ENCODE measurements at places on chromosomes 4 and X.

GRCh38 chr4:112509243-112510141 is 6.5 kb downstream of the NEUROG2 start:
- no peak for DNase-seq

DNA sequence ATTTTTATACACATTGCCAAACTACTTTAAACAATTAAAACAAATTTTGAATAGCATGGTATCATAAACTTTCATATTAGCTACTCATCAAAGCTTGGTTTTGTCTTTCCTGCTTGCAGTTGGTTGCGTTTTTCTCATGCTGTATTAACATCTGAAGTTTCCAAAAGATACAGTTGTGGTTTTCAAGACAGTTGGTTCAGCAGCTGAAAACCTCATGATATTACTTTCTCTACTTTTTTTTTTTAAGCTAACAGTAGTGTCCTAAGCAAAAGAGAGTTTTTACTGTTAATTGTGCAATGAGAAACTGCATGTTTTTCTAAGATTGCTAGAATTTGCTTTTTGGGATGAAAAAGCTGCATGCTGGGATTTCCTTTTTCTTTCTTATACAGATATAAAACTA is 15.2 kb downstream of the RUFY3 start:
- DNase-seq, result no peak

DNA sequence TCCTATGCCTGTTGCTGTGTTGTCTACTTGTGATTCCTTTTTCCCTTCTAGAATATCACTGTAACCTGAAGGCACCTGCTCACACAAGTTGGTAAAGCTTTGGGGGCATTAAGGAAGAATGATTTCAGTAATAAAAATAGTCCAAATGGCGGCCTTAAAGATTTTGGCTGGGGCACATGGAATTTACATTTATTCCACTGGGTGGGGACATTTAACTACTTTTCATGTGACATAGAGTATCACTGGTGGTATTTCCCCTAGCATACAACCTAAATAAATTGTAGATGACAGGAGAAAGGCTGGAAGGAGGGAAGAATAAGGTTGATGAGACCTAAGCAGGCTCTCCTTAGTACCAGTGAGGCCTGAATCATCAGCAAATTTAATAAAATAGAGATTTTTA is 121.8 kb upstream of the EDA2R start:
- DNase-seq, result no peak

- no peak for DNase-seq
Observed at GRCh38 chr4:104643805-104644204, 149.1 kb upstream of the CXXC4 start.
